ENCODE measurements at places on chromosomes 5 and 9.

DNA sequence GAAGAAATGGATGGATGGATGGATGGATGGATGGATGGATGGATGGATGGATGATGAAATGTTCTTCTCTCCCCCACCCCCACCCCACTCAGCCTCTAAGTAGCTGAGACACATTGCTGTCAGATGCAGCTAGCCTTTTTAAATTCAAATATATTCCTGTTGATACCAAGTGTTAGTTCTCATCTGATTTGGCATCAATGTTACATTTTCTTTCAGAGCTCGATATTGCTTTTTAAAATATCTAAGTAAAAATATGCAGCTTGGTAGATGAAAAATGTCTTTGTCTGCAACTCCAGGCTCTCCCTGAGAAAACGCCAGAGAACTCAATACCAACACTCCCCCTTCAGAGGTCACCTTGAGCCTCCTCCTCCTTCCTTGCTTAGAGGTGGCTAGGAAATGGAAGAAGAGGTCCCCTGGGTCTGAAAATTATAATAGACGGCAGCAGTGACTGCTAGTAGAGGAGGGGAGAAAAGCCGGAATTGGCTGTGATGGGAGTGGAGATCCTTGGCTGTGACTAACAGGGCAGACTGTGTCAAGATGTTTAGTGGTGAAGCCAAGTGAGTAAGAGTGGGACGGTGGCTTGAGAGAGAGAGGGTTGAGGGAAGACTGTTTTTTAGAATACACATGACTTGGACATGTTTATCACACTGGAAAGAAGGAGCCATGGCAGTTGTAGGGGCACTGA is 156.0 kb downstream of the ZNF462 start:
- H3K4me1 ChIP-seq: peaks cover 12% of the 10 kb centered on the region
- no peak for DNase-seq
- no peak overlapping the region for H3K4me3 ChIP-seq

DNA sequence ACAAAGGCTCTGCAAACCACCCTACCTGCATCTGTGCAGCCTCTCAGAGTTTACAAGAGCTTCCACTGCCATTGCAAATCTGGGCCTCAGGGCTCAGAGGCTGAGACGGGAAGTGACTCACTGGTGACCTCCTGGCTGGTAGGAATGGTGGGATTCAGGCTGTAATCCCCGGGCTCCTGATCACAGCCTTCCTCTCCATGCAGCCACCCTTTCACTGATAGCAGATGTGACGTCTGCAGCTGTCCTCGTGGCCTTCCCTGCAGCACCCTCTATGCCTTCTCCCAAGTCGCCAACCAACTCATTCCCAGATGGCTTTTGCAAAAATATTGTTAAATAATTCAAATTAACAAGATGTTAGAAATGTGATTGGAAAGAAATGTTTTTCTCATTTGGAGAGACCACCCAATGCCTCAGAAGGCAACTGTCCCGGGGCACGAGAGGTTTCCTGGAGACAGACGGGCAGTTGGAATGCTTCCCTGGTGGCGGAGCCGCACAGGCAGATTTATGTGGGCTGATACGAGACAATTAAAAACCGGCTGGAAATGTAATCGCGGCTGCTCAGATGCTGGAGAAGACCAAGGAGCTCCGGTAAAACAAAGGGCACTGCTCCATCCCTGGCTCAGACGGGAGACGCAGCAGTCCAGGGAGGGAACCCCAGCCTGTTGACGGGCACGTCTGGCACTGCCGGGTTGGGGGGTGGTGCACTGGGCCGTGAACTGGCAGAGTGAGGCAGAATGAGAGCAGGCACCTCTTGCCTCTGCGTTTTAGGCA is 34.4 kb upstream of the SLC25A51 start:
- no peak overlapping the region for H3K27ac ChIP-seq
- H3K4me3 ChIP-seq: no peak overlapping the region
- no peaks in the 10 kb centered on the region for H3K36me3 ChIP-seq
- DNase-seq: no peak
- no peaks in the 10 kb centered on the region for H3K4me1 ChIP-seq

DNA sequence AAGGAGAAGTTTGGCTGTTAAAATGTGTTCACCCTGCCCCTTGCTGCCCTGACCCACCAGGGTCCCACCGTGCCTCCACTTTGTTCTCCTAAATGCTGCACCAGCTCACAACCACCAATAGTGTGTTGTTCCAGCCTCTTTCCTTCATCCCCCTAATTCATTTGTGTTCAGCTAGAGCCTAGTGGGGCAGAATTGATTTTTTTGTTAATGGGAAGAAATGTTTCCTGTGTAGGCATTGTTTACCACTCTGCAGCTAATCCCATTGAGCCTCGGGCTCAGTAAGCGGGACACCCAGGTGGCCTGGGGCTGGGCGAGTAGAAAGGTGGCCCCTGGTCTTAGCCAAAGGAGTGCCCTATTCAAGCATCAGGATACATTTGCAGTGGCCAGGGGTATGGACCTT is 127.6 kb downstream of the MVB12B start:
- no peak for DNase-seq
- H3K27me3 ChIP-seq: peaks cover 12% of the 10 kb centered on the region
- no peaks in the 10 kb centered on the region for H3K4me1 ChIP-seq
- H3K36me3 ChIP-seq: no peaks in the 10 kb centered on the region

- no peaks in the 10 kb centered on the region for H3K27me3 ChIP-seq
- peaks cover 15% of the 10 kb centered on the region for H3K4me1 ChIP-seq
- no peak overlapping the region for H3K4me3 ChIP-seq
- no peak for DNase-seq
- H3K36me3 ChIP-seq: no peaks in the 10 kb centered on the region
These were observed 35.7 kb upstream of the TRIM14 start for GRCh38 chr9:98154678-98155077.

DNA sequence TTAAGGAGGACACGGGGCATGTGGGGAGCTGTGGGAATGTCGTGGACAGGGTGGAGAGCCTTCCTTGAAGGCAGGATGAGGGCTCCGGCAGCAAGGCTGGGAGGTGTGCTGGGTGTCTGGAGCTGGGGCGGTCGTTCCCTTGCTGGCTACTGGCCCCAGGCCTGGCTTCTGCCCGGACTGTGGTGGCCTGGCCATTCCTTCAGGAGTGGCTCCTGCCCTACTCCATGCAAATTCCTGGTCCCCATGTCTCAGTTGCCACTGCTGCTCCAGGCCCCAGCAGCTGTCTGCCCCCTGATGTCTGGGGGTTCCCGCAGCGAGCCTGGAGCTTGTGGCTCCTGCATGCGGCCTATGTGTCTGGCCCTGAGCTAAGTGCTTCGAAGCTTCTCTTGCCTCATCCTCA is 21.9 kb downstream of the IER5L start:
- no peaks in the 10 kb centered on the region for H3K4me1 ChIP-seq
- no peak overlapping the region for H3K4me3 ChIP-seq
- H3K27me3 ChIP-seq: no peaks in the 10 kb centered on the region
- no peaks in the 10 kb centered on the region for H3K36me3 ChIP-seq
